ENCODE measurements at places on chromosomes 7 and 10.
A peak's percentile ranks its signal among the peaks of the same experiment; 100 is the strongest.

DNA sequence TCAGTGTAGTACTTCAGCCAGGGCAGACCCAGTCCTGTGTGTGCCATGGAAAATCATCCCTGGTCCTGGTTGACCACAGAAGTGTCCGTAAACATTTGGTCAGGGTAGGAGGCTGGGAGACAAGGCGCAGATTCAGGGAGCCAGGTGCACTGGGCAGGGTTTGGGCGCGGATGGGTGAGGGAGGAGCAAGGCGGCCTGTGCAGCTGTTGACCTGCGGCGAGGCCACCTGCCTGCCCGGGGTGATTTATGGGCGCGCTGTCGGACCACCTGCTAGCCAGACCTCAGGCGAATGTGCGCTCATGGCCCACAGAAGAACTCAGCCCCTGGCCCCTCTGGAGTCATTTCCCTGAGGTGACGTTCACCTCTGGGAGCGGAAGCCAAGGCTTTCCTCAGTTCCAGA is 6.6 kb downstream of the SFRP5 start:
- no peak for DNase-seq

DNA sequence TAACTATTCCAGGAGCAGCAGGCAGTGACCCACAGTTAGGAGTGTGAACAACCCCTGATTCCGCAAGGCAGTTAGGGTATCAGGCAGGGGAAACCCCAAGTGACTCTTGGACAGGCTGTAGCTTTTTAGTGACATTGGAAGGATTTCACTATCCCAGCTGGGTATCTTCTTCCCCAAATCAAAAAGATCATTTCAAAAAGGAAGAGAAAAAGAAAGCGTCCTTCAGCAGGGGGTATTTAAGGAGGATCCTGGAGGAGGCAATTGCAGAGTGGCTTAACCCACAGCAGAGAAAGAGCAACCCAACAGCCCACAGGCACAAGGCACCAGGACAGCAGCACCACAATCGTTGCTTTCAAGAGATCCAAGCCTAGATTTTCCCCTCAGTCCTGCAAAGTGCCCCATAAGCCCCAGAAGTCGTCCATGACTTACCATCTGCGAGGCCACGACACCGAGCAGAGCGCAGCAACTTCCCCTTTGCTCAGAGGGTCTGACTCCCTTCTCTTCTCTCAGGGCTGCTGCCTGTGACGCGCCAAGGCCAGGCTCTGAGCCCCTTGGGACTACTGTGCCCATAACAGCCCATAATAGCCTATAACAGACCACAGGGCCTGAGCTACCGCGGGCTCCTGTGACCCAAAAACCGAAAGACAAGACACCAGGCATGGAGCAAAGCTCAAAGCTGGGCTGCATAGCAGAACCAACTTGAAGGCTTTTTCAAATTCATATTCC is 19.8 kb downstream of the PIK3AP1 start:
- DNase-seq = no peak

GRCh38 chr10:44881649-44882048 is 29.5 kb upstream of the TMEM72 start:
- DNase-seq = no peak

- no peak for DNase-seq
Measured at GRCh38 chr10:82240408-82240807, 365.4 kb downstream of the NRG3 start.

DNA sequence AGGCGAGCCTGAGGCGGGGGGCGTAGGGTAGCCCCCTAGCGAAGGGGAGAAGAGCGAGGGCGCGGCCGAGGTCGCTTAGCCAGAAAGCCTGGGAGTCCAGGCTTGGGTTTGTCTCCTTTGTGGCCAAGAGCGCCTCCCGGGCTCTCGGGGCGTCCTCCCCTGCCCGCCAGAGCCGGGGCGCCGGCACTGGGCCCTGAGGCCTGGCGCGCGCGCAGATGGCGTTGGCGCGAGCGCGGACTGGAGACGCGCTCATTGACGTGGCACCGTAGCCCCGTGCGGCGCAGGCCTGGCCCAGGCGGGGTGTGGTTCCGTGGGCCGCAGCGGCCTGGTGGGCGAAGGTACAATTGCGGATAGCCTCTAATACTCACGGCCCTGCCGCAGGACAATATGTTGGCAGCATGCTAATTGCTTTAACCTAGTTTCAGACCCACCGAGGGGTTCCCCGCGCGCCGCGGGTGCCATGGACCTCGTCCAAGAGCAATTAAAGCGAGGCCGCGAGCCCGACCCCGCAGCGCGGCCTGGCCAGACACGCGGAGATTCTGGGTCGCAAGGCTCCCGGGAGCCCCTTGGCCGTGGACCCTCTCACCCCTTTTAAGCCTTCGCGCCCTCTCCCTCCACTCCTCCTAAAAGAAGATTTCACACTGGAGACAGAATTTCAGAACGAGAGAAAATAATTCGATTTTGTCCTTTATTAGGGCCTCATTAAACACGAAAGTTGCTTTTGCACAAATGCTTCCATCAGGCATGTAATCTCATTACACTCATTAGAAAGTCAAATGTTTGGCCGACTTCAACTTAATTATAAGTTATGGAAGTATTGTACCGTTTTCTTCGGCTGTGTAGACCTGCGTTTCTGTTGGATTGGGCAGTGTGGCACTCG is 3.1 kb downstream of the PTF1A start:
- DNase-seq = no peak

- DNase-seq = no peak
Measured at GRCh38 chr7:128065872-128066271, 34.6 kb upstream of the LRRC4 start.

DNA sequence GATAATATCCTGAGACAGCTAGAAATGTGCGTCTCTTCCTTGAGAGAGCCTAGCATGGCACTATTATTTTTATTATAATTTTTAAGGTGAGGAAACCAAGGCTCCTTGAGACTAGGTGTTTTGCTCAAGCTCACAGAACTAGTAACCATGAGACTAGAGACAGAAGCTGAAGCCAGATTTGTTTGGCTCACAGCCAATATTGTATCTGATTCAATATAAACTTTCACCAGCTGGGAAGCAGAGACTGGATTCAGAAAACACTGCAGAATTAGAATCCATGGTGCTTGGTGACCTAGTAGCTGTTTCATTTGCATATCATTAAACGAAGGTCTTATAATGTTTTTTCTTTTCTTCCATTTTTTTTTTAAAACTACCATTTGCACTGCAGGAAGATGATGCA is 64.4 kb downstream of the DNAJB9 start:
- peak; percentile 57 for DNase-seq

DNA sequence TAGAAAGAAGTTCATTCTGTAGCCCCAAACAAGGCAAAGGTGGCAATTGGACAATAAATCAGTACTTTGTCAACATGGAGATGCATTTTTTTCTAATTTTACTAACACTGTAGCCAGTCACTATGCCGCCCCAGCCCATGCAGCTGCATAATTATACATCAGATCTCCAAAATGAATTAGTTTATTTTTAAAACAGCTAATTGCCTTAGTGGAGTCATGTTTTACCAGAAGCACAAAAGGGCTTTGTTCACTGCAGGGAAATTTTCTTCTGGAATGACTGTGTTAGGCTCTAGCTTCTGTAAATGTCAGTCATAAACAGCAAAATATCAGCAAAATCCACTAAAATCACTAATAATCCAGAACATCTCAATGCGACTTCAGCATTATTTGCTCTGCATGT is 20.1 kb upstream of the HDAC9 start:
- no peak for DNase-seq

- DNase-seq = no peak
Measured at GRCh38 chr7:6453734-6454133, 6.0 kb upstream of the DAGLB start.

- DNase-seq = no peak
Measured at GRCh38 chr10:63683686-63684085, 162.5 kb downstream of the REEP3 start.

Measured in NCI-H446 (cell line).